Effector memory CD4-positive, alpha-beta T cell (primary cell): ENCODE measurements at places on chromosomes 3 and 15.
A peak's percentile ranks its signal among the peaks of the same experiment; 100 is the strongest.

- peaks cover 5% of the 10 kb centered on the region for H3K27me3 ChIP-seq
- H3K4me1 ChIP-seq, result no peaks in the 10 kb centered on the region
- DNase-seq, result peak; percentile 32
- no peak overlapping the region for H3K27ac ChIP-seq
- no peaks in the 10 kb centered on the region for H3K36me3 ChIP-seq
Measured at GRCh38 chr15:66862940-66863335, 160.9 kb downstream of the SMAD6 start.

GRCh38 chr3:37645517-37646380 lies 215.9 kb upstream of the CTDSPL start:
- no peaks in the 10 kb centered on the region for H3K27me3 ChIP-seq
- H3K4me1 ChIP-seq, result no peaks in the 10 kb centered on the region
- H3K4me3 ChIP-seq, result no peak overlapping the region
- no peaks in the 10 kb centered on the region for H3K36me3 ChIP-seq
- H3K27ac ChIP-seq, result no peak overlapping the region

GRCh38 chr3:179289295-179289694 lies 33.5 kb upstream of the ZNF639 start:
- H3K27ac ChIP-seq, result no peak overlapping the region
- no peaks in the 10 kb centered on the region for H3K36me3 ChIP-seq
- no peaks in the 10 kb centered on the region for H3K4me1 ChIP-seq
- no peak overlapping the region for H3K4me3 ChIP-seq

GRCh38 chr3:42831321-42831713 lies 22.1 kb downstream of the ACKR2 start:
- DNase-seq, result peak; percentile 42
- no peaks in the 10 kb centered on the region for H3K36me3 ChIP-seq
- no peaks in the 10 kb centered on the region for H3K4me1 ChIP-seq
- no peak overlapping the region for H3K4me3 ChIP-seq

GRCh38 chr3:84008623-84009022 lies 950.2 kb upstream of the CADM2 start:
- no peaks in the 10 kb centered on the region for H3K27me3 ChIP-seq
- no peaks in the 10 kb centered on the region for H3K36me3 ChIP-seq
- DNase-seq, result no peak
- H3K27ac ChIP-seq, result no peak overlapping the region
- no peak overlapping the region for H3K4me3 ChIP-seq

- no peaks in the 10 kb centered on the region for H3K27me3 ChIP-seq
- no peak overlapping the region for H3K27ac ChIP-seq
- no peak for DNase-seq
- no peaks in the 10 kb centered on the region for H3K4me1 ChIP-seq
- H3K36me3 ChIP-seq, result no peaks in the 10 kb centered on the region
Measured at GRCh38 chr3:180306691-180307090, 270.0 kb upstream of the PEX5L start.

DNA sequence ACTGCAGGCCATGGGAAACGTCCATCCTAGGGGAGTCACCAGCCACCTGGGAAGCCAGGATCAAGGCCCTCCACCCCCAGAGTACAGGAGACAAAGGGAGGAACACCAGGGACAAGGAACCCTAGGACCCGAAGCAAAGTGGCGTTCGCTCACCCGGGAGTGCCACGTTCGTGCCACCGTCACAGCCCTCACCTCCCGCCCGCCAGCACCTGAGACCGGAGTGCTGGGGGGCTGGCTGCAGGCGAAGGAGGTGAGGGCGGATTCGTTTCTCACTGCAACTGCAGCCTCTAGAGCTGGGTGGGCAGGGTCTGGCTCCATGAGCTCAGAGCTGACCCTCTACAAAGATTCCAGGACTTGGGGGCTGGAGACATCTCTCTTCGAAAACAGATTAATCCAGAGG lies 26.3 kb downstream of the ZDHHC19 start:
- H3K27me3 ChIP-seq, result no peaks in the 10 kb centered on the region
- peaks cover 30% of the 10 kb centered on the region for H3K4me1 ChIP-seq

DNA sequence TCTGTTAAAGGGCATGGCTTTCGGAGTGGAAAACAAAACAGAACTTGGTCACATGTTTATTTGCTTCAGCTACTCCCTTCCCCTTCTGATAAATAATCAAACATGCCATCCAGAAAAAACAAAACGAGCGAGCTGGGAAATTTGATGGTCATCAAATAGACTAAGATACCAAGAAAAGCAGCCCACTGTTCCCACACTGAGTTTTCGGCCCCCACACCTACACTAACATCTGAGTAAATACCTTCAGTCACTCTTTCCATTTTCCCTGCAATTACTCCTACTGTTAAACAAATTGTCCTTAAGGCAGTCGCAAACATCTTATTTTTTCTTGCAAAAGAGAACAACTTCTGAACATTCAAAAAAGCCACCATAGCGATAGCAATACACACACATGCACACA lies 454.6 kb downstream of the FOXP1 start:
- H3K4me3 ChIP-seq, result peak overlapping the region; percentile 69
- no peaks in the 10 kb centered on the region for H3K27me3 ChIP-seq
- peaks cover 44% of the 10 kb centered on the region for H3K4me1 ChIP-seq
- peak overlapping the region; percentile 92 for H3K27ac ChIP-seq

- H3K27ac ChIP-seq, result no peak overlapping the region
- H3K4me3 ChIP-seq, result no peak overlapping the region
- H3K4me1 ChIP-seq, result no peaks in the 10 kb centered on the region
- DNase-seq, result no peak
- peaks cover 79% of the 10 kb centered on the region for H3K36me3 ChIP-seq
Measured at GRCh38 chr3:33392144-33392543, 48.1 kb downstream of the UBP1 start.

DNA sequence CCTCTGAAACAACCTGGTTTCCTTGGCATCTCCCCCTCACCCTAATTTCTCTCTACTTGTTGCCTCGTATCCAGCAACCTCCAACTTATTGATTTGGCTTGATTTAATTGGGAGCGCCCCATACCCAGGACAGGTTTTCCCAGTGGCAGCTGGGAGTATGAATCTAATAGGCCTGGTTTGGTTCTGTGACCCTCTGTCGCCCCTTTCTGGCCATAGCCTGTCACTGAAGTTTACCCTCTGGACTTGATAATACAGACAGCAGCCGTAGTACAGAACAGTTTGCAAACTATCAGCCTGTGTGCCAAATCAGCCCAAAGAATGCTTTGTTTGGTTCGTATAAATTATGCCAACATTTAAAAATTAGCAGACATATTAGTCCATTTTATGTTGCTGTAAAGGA lies 525.1 kb upstream of the GOLIM4 start:
- no peak overlapping the region for H3K27ac ChIP-seq
- DNase-seq, result no peak
- no peak overlapping the region for H3K4me3 ChIP-seq
- no peaks in the 10 kb centered on the region for H3K4me1 ChIP-seq
- no peaks in the 10 kb centered on the region for H3K36me3 ChIP-seq
- no peaks in the 10 kb centered on the region for H3K27me3 ChIP-seq

DNA sequence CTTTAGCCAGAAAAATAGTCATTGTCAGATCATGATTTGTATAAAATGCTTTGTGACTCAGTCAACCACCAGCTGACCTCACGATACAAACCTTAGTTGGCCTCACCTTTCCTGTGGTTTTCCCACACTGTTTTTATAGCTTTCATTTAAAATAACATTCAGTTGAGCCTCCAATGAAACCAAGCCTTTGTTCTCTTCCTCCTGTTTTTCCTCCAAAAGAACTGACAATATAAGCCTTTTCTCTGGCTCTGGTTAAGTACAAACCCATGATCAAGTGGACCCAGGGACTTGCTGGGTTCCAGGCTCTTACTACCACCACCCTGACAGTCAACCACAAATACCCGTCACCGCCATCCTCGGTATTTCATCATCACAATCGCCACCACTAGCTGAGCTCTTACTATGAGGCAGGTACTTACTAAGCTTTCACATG lies 81.7 kb downstream of the TAMM41 start:
- no peak overlapping the region for H3K27ac ChIP-seq
- no peak overlapping the region for H3K4me3 ChIP-seq
- DNase-seq, result no peak
- peaks cover under 1% of the 10 kb centered on the region for H3K4me1 ChIP-seq
- H3K36me3 ChIP-seq, result no peaks in the 10 kb centered on the region
- no peaks in the 10 kb centered on the region for H3K27me3 ChIP-seq

DNA sequence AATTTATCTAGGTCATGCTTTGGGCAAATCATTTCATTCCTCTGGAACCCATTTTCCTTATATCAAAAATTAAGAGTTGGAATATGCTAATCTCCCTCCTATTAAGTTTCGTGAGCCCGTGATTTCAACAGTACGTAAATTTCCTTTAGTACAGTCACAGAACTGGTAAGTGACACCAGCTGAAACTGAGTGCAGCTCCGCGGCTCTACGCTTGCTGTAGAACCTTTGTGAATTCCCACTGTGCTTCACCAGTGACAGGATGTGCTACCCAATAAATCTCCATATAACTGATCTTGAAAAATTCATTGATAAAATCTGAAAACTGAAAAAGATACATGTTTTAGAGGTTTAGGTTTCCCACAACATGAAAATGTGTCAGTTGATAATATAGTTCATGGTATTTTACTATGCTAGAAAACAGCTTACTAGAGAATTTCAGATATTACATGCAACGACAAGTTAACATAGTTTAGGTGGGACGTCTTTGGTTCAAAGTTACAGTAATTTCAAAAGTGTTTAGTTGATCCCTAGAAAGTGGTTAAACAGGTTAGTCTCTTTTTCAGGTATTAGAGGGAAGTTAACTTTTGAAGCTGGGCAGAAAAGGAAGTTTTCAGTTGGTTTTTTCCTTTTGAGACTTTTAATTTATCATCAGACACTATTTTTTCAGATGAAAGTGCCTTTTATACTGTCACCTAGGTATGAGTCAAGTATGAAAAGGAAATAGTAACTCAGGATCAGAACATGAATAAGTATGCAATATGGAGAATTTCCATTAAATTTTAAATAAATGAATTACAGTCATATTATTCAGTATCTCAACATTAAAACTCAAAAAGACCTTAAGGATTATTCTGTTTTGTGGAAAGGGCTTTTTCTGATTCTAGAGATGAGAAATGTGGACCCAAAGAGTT lies 57.0 kb downstream of the PPARG start:
- H3K4me3 ChIP-seq, result no peak overlapping the region
- no peak for DNase-seq
- H3K36me3 ChIP-seq, result no peaks in the 10 kb centered on the region
- no peaks in the 10 kb centered on the region for H3K4me1 ChIP-seq

GRCh38 chr15:58457466-58457965 lies 25.7 kb downstream of the LIPC start:
- H3K36me3 ChIP-seq, result no peaks in the 10 kb centered on the region
- peaks cover 14% of the 10 kb centered on the region for H3K4me1 ChIP-seq
- no peak for DNase-seq
- no peak overlapping the region for H3K4me3 ChIP-seq
- no peaks in the 10 kb centered on the region for H3K27me3 ChIP-seq

DNA sequence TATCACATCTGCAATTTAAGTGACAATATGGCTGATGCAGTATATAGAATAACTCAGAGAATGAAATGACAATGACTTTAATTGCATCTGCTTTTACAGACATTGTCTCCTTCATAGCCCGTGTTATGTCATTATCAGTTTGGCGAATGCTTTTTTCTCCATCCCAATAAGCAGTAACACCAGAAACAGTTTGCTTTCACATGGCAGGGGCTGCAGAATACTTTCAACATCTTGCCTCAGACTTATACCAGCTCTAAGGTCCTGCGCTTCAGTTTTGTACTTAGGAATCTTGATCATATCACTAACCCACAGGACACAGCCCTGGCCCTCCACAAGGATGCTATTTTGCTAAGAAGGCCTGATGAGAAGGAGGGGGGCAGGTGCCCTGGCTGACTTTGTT lies 49.9 kb upstream of the SPESP1 start:
- H3K36me3 ChIP-seq, result no peaks in the 10 kb centered on the region
- DNase-seq, result no peak
- H3K27me3 ChIP-seq, result no peaks in the 10 kb centered on the region
- no peak overlapping the region for H3K4me3 ChIP-seq
- H3K27ac ChIP-seq, result no peak overlapping the region

GRCh38 chr3:123546133-123546755 lies 38.6 kb downstream of the HACD2 start:
- DNase-seq, result no peak
- H3K27ac ChIP-seq, result no peak overlapping the region
- no peak overlapping the region for H3K4me3 ChIP-seq
- peaks cover 3% of the 10 kb centered on the region for H3K36me3 ChIP-seq
- no peaks in the 10 kb centered on the region for H3K27me3 ChIP-seq

GRCh38 chr3:59895972-59896371 lies 846.1 kb upstream of the CFAP20DC start:
- no peaks in the 10 kb centered on the region for H3K36me3 ChIP-seq
- no peak overlapping the region for H3K4me3 ChIP-seq
- no peaks in the 10 kb centered on the region for H3K27me3 ChIP-seq
- H3K27ac ChIP-seq, result no peak overlapping the region
- H3K4me1 ChIP-seq, result no peaks in the 10 kb centered on the region

- H3K27me3 ChIP-seq, result no peaks in the 10 kb centered on the region
- H3K4me3 ChIP-seq, result no peak overlapping the region
- H3K4me1 ChIP-seq, result no peaks in the 10 kb centered on the region
- no peak for DNase-seq
- no peak overlapping the region for H3K27ac ChIP-seq
Measured at GRCh38 chr15:89632563-89633430, 22.5 kb downstream of the KIF7 start.

DNA sequence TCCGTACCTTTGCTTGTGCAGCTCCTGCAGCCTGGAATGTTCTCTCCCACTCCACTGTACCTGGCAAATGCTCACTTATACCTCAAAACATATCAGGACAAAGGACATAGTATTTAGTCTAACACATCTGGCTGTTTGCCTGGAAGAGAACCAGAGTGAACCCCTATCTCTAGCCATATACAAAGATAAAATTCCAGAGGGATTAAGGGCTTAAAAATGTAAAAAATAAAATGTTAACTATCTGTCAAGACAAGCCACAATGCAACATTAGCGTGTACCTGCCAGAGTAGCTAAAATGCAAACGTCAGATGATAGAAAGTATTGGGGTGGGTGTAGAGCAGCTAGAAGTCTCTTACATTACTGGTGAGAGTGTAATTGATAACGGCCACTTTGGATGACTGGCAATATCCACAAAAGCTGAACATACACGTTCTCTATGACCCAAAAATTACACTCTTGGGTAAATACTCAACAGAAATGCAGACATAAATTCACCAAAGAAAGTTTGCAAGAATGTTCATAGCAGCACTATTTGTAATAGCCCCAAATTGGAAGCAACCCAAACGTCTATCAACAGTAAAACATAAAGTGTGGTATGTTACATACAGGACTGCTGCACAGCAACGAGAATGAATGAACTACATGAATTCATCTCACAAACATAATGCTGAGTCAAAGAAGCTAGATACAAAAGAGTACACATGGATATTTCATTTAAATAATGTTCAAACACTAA lies 18.2 kb upstream of the ADPGK start:
- no peaks in the 10 kb centered on the region for H3K36me3 ChIP-seq
- H3K27me3 ChIP-seq, result no peaks in the 10 kb centered on the region
- H3K4me3 ChIP-seq, result no peak overlapping the region
- DNase-seq, result no peak

DNA sequence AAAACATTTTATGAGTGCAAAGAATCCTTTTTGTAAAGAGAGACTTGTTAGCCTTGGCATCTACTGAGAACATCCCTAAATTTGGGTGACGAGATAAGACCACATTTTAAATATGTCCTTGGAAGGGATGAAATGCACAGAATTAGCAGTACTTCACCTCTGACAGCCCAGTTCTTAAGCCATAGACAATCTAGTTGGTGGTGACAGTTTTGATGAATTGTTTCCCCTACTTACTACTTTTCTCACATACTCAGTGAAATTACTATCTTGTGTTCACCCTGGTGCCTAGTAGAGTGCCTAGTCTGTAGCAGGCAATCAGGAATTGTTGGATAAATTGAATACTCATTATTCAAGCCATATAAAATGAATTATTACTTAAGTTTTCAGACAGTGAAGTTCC lies 3.4 kb downstream of the SCAANT1 start:
- no peak overlapping the region for H3K27ac ChIP-seq
